Stimulated activated naive B cell treated with anti-CD40 and anti-IgM and Interleukin-4, amounts not matched to agents 10 μg/mL and 1 μg/mL and 100 μg/mL, for 72 hours (primary cell): ENCODE measurements at places on chromosomes 1 and 21.

DNA sequence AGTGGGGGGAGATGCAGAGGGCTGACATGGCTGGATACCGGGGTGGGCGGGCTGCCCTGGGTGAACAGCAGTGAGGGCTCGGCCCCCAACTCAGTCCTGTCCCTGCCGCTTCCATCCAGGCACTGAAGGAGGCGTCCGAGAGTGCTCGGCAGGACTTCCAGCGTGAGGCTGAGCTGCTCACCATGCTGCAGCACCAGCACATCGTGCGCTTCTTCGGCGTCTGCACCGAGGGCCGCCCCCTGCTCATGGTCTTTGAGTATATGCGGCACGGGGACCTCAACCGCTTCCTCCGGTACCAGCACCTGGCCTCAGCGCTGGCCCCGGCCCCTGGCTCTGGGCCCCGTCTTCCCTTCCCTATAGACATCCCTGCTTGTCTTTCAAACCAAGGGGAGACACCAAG lies 15.6 kb downstream of the NTRK1 start:
- DNase-seq, result no peak

- DNase-seq, result peak; percentile 11
Measured at GRCh38 chr1:119674835-119675289, 26.8 kb upstream of the ZNF697 start.

DNA sequence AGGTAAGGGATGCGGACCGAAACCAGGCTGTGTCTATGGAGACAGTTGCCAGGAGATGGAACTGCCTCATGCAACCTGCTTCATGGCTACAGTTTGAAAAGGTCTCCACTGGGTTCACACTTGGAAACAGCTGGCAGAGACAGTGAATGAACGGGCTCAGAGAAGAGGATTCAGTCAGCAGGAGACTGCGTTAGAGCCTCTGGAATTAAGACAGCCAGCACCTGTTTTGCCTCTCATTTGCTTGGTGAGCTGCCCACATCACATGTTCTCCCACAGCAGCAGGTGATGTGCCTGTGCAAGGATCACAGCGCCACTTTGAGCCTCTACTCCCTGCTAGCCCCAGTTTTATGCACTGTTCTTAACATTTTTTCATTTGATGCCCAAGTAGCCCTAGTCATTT lies 321.0 kb downstream of the PLPP3 start:
- DNase-seq, result no peak

GRCh38 chr1:50646526-50646925 lies 223.3 kb upstream of the DMRTA2 start:
- no peak for DNase-seq

GRCh38 chr1:21634806-21635535 lies 34.2 kb downstream of the RAP1GAP start:
- DNase-seq, result no peak

DNA sequence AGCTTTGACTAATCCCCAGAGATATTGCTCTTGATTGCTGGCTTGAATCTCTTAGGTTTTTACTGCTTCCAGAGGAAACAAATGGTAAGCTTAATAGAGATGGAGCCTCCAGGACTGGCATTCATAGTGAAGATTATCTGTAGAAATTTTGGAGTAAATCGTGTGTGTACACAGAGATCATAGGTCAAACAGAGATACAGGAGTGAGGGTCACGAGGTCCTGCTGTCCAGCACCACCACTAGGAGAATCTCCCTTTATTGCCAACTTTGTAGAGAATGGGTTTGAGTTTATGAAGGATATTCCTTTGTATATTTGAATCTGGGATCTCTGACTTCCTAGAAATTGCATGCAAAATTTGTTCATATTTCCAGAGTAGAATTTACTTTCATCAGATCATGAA lies 7.8 kb upstream of the SERBP1 start:
- DNase-seq, result no peak

GRCh38 chr1:167864392-167865032 lies 49.4 kb downstream of the ADCY10 start:
- DNase-seq, result no peak

- DNase-seq, result no peak
Measured at GRCh38 chr1:242435200-242435599, 89.3 kb downstream of the PLD5 start.

- DNase-seq, result no peak
Measured at GRCh38 chr1:205834751-205835150, 15.2 kb downstream of the PM20D1 start.
